ENCODE measurements at places on chromosomes 16 and 17. TPM values are rescaled to one million over a fixed set of nuclear protein-coding genes. Genes with fewer than 3 reads are reported as not detected.

GRCh38 chr17:36024106-36024869, 6.5 kb upstream of the CCL23 start:
- no peak for DNase-seq

The FOXL1 gene
- 0.75 TPM for total RNA-seq

The CA7 gene
- not detected for total RNA-seq

DNA sequence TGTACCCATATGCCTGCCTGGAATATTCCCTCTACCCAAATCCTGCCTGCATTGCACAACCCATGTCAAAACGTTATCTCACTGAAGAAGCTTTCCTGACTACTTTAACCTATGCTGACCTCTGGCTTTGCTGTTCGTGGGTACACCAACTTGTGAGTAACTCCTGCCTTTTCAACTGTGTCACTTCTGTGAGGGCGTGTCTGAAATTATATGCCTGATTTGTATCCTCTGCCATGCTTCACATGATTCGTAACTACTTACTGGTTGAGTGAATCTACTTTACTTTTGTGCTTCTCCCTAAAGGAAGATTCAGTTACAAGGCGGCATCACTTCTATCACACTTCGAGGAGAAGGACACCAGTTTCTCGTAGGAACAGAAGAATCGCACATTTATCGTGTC, 33.3 kb upstream of the USP43 start:
- no peak for DNase-seq

The EIF5A gene
- 526 TPM for total RNA-seq

DNA sequence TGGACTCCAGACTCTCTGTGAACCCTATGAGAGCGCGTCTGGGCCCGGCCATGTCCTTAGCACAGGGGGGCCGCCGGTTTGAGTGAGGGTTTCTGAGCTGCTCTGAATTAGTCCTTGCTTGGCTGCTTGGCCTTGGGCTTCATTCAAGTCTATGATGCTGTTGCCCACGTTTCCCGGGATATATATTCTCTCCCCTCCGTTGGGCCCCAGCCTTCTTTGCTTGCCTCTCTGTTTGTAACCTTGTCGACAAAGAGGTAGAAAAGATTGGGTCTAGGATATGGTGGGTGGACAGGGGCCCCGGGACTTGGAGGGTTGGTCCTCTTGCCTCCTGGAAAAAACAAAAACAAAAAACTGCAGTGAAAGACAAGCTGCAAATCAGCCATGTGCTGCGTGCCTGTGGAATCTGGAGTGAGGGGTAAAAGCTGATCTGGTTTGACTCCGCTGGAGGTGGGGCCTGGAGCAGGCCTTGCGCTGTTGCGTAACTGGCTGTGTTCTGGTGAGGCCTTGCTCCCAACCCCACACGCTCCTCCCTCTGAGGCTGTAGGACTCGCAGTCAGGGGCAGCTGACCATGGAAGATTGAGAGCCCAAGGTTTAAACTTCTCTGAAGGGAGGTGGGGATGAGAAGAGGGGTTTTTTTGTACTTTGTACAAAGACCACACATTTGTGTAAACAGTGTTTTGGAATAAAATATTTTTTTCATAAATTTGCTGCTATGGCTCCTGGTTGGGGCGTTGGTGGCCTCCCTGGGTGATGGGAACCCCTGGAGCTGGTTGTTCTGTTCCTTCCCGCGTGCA, 23.1 kb downstream of the STAT5A start:
- no peak for DNase-seq

The MPO gene
- total RNA-seq, result not detected

GRCh38 chr16:81158964-81159363, 62.8 kb upstream of the GCSH start:
- no peak for DNase-seq

- DNase-seq, result no peak
Measured at GRCh38 chr17:10742431-10742830, 12.6 kb upstream of the TMEM220 start.

- no peak for DNase-seq
Measured at GRCh38 chr17:182050-182751, 751 bp upstream of the DOC2B start.

DNA sequence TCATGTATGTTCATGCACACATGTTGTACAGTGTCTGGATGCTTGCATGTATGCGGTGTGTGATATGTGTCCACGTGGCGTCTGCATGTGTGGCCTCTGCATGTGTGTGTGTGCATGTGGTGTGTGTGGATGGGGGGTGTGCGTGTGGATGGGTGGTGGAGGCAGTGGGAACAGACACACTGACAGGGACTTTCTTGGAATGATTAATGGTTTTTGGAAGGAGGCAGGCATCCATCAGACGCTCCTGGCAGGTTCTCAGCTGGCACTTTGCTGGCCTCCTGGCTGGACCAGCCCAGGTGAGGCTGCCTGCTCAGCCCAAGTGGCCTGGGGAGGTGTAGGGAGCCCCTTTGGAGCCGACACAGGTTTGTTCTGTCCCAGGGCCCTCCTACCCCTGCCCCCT, 121.2 kb upstream of the CIBAR2 start:
- DNase-seq, result no peak

- no peak for DNase-seq
Measured at GRCh38 chr17:61822326-61823285, 40.7 kb downstream of the BRIP1 start.

The CCL2 gene
- 64.2 TPM for total RNA-seq

The STUB1 gene
- total RNA-seq, result 123 TPM

GRCh38 chr17:67441052-67441895, 64.2 kb downstream of the PITPNC1 start:
- peak; percentile 34 for DNase-seq

- no peak for DNase-seq
Measured at GRCh38 chr17:70278844-70279462, 109.6 kb downstream of the KCNJ2 start.

The CXCL16 gene
- total RNA-seq, result 7.3 TPM

DNA sequence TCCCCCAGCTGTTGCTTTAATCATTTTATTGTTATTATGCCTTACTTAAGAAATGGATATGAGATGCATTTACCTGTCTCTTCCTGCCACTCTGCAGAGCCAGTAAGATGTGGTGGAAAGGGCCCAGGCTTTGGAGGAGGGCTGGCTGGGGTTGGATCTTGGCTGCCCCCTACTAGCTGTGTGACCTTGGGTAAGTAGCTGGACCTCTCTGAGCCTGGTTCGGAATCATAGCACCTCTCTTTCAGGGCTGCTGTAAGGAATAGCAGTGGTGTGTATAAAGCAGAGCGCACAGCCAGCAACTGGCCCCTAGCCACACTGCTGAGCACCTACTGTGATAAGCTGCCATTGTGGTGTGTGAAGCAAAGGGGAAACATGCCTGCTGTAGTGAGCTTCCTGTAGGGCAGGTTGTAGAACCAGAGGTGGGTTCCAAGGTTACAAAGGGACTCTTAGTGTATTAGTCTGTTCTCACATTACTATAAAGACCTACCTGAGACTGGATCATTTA, 23.9 kb downstream of the MAPT start:
- DNase-seq, result no peak

DNA sequence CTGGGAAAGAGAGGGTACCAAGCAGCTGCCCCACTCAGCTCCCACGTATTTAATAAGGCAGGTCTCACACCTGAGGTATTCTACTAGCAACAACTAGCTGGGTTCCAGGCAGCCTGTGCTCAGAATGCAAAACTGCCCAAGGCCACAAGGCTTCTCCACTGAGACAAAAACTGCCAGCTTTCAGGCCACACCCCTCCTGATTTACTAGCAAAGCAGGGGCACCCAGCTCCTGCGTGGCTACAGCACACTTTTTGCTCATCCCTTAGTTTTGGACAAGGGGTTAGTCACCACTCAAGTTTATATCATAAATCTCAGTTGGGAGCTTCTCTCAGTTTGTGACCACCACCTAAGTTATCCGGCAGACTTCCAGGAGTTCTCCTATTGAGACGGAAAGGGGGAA, 494.6 kb downstream of the CDH11 start:
- DNase-seq, result peak; percentile 66

- DNase-seq, result no peak
Measured at GRCh38 chr17:76534831-76535732, 2.4 kb downstream of the CYGB start.

Measured in H4 (cell line).